Activated T-helper 17 cell treated with anti-CD3 and anti-CD28 coated beads, Interleukin-2, amount 50 U/mL, for 72 hours (primary cell): ENCODE measurements at places on chromosomes 16 and 17. TPM values are rescaled to one million over a fixed set of nuclear protein-coding genes. Genes with fewer than 3 reads are reported as not detected.

The CYGB gene
- total RNA-seq = not detected

The CYTH1 gene
- total RNA-seq = 195 TPM

The EME1 gene
- 48.7 TPM for total RNA-seq

The TERB1 gene
- total RNA-seq = 0.13 TPM

The ITGA2B gene
- 2.2 TPM for total RNA-seq

The DPEP3 gene
- total RNA-seq = not detected

The CASKIN1 gene
- total RNA-seq = 0.78 TPM

- ATAC-seq = no peak
Observed at GRCh38 chr17:8927395-8927794, 38.1 kb downstream of the PIK3R5 start.

DNA sequence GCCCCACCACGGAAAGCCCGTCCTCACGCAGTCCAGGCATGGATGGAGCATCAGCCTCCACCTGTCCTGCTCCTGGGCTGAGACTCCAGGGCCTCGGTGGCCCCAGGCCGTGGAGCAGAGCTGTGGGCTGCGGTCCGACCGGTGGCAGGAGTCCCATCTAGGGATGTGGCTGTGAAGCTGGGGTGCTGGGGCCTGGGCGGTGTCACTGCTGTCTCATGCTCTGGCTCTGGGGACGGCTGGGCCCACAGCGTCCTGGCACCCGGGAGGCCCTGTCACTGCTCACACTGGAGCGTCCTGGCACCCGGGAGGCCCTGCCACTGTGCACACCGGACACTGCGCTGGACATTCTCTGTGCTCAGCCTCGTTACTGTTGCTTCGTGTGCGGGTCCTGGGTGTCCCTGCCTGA, 8.4 kb downstream of the BAIAP2 start:
- ATAC-seq = no peak

GRCh38 chr17:61291451-61292285, 108.0 kb upstream of the TBX2 start:
- no peak for ATAC-seq

DNA sequence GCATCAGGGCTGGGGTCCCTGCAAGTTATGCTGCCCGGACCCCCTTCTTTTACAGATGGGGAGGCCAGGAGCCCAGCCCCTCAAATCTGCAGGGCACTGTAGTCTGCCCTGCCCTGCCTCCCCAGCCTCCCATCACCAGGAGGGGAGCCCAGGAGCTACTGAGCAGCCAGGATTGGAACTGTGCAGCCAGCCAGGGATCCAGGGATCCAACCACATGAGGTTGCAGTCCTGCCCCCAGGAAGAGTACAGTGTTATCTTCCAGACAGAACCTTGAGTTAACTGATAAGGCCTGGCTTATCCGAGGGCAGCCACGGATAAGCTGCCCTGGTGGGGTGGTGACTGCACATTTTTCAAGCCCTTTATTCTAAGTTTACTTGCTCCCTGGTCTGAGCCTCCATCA, 11.4 kb upstream of the NDRG4 start:
- ATAC-seq = no peak

DNA sequence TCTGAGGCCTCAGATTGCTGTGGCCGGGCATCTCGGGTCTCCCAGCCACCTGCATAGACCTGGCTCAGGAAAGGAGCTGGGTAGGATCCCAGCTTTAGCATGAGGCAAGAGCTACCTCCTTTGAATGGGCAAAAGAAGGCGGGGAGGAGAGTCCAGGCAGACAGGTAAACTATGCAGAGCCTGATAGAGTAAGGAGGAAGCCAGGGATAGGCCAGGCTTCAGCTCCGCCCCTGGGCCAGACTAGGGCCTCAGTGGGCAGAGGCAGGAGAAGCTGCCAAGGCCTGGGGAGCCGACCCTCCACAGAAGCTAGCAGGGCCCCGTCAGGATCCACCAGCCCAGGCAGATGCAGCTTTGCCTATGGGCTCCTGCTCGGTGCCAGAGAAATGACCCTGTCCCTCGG, 22.6 kb upstream of the UBE2G1 start:
- ATAC-seq = no peak

GRCh38 chr16:28202147-28202746, 9.5 kb downstream of the XPO6 start:
- peak; percentile 97 for ATAC-seq

- ATAC-seq = peak; percentile 70
Observed at GRCh38 chr17:61240851-61241468, 158.7 kb upstream of the TBX2 start.

DNA sequence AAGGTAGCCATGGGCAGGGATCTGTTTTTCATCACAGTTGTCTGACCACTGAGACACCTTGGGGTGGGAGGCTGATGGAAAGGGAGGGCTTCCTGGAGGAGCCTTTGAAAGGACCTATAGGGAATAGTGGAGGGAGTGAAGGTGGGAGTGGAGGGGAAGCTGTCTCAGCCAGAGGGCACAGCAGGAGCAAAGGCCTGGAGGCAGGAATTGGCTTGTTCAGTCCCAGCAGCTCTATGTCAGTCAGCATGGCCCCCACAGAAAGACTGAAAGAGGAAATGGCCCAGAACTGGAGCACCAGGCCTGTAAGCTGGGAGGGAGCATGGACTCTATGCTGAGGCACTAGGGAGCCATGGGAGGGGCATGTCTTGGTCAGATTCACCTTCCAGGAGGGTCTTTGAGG, 12.8 kb upstream of the CBFB start:
- no peak for ATAC-seq

DNA sequence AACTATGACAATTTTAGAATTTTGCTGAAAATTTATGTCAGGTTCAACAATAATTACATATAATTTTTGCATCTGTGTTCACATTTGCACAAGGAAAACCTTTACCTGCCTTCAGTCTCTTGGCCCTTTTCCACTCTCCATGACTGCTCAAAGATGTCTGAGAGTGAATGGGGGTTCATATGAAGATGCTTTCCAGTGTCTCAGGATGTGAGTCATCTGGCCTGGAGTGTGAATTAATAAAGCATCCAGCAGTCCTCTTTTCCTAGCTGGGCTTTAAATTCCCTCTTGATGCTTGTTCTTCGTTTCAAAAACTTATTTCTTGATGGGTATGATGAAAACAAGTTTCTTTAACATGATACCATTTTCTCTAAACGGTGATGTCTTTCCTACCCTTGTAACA, 99.9 kb downstream of the CDK5R1 start:
- no peak for ATAC-seq

DNA sequence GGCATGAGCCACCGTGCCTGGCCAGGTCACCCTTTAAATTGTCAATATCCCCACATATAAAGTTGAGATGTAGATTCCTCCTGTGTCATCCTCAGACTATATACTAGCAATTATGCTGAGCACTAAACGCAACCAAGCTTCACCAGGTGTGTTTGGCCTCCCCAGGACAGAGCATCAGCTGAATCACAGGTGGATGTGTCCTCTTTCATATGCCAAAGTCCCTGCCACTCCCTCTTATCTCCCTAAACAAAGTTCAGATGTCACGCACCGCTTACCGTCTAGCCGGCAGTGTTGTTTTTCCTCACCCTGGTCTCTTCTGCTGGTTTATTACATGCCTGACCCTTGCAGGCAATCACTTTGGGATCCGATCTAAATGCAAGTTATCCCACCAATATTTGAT, 43.8 kb upstream of the ARHGAP44 start:
- ATAC-seq = no peak

GRCh38 chr17:44187131-44187899, 543 bp downstream of the TMUB2 start:
- peak; percentile 65 for ATAC-seq

GRCh38 chr16:81357711-81358260, 43.0 kb downstream of the GAN start:
- no peak for ATAC-seq

GRCh38 chr16:82300374-82300951, 130.4 kb upstream of the MPHOSPH6 start:
- ATAC-seq = peak; percentile 24

GRCh38 chr16:54526087-54526486, 239.5 kb upstream of the IRX3 start:
- ATAC-seq = no peak

DNA sequence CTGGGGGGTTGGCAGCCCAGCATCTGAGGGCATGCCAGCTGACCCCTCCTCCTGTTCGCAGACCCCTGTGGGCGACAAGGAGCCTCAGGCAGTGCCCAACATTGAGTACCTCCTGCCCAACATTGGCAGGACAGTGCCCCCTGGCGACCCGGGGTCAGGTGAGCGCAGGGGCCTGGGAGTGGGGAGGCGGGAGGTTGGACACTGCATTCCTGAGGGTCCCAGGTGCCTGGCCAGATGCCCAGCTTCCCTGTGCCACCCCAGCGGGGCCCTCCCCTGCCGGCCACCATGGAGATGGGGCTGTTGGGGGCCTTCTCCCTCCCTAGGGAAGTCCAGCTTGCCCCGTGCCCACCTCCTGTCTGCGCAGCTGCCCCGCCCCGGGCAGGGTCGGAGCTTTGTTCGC, 70.1 kb downstream of the ARHGAP23 start:
- no peak for ATAC-seq

GRCh38 chr17:60095381-60095780, 16.7 kb upstream of the HEATR6 start:
- no peak for ATAC-seq

DNA sequence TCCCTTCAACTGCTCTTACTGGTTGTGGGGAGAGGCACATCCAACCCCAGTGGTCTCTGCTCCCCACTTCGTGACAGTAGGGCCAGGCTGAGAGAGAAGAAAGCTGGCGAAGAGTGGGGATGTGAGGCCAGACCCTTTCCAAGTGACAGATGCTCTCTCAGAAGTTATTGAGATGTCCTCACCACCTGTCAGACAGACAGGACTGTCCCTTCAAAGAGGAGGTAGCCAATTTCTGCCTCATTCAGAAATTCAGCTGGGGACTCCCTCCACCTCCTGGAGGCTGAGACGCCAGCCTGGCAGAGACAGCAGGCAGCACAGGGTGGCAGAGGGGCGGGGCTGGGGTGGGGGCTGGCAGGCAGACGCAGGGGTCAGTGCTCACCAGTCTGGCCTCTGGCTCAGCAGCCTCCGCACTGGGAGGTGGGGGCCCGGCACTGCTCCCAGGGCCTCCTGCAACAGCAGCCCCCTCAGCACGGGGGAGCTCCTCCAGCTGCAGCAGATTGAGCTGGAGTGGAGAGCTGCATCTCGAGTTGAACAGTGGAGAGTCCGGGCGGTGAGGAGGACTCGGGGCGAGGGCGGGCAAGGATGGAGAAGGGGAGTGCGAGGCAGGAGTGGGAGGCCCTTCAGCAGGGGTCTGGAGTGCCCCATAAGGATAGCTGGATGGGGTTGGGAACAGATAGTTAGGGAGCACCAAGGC, 9.2 kb downstream of the PER1 start:
- no peak for ATAC-seq

- ATAC-seq = no peak
Observed at GRCh38 chr17:74566132-74566753, 1.1 kb downstream of the CD300H start.

DNA sequence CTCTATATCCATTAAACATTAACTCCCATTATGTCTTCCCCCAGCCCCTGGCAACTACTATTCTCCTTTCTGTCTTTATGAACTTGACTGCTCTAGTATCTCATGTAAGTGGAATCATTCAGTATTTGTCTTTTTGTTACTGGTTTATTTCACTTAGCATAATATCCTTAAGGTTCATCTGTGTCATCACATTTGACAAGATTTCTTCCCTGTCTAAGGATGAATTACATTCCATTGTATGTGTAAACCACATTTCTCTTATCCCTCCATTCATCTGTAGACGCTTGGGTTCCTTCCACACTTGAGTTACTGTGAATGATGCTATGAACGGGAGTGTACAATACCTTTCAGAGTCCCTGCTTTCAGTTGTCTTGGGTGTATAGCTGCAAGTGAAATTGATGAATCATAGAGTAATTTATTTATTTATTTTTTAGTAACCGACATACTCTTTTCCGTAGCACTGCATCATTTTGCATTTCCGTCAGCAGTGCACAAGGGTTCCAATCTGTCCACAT, 399.7 kb upstream of the RBFOX1 start:
- ATAC-seq = no peak
